HS-5 (cell line): ENCODE measurements at places on chromosomes 13 and 19.

DNA sequence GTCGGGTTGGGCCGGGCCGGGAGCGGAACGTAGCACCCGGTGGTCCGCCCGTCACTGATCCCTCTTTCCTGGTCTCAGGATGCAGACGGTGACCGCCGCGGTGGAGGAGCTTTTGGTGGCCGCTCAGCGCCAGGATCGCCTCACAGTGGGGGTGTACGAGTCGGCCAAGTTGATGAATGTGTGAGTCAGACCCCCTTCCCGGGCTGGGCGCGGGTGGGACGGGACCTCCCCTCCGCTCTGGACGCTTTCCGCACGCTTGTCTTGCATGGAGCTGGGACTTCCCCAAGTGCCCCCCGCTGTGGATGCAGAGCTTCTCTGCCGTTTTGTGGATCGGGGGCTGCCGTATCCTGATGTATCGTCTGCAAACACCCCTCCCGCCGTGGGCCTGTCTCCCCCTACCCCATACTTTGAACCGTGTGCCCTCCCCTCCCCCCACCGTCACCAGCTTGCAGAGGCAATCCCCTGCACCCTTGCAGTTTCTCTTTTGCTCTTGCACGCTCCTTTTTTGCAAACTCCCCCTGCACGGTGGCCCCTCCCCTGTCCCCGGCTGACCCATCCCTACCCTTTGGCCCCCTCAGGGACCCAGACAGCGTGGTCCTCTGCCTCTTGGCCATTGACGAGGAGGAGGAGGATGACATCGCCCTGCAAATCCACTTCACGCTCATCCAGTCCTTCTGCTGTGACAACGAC, 669 bp downstream of the GADD45B start:
- no peak for DNase-seq

GRCh38 chr19:45667620-45668341, at the start of gene GIPR:
Gene GIPR (plus strand): TSS chr19:45668221. CDS start chr19:45669521, 1,300 bp downstream.
- no peak for DNase-seq

GRCh38 chr13:23434491-23434890, 989 bp upstream of the SACS start:
- no peak for DNase-seq

GRCh38 chr13:46296115-46296822, 84.5 kb downstream of the LRRC63 start:
- DNase-seq = peak; percentile 72

- DNase-seq = peak; percentile 34
Observed at GRCh38 chr19:55116232-55116858, 1.1 kb downstream of the PPP1R12C start.

DNA sequence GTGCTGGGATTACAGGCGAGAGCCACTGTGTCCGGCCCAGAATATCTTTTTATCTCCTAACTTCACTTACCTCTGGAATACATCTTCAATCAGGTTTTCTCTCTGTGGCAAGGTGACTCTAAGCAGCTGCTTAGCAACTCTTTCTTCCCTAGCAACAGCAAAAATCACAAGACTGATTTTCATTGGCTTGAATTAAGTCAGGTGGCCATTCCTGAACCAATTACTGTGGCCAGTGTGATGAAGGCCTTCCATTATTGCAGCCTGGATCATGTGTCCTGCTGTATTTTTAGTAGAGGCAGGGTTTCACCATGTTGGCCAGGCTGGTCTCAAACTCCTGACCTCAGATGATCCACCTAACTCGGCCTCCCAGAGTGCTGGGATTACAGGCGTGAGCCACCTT, 9.0 kb upstream of the LTBP4 start:
- DNase-seq = no peak

DNA sequence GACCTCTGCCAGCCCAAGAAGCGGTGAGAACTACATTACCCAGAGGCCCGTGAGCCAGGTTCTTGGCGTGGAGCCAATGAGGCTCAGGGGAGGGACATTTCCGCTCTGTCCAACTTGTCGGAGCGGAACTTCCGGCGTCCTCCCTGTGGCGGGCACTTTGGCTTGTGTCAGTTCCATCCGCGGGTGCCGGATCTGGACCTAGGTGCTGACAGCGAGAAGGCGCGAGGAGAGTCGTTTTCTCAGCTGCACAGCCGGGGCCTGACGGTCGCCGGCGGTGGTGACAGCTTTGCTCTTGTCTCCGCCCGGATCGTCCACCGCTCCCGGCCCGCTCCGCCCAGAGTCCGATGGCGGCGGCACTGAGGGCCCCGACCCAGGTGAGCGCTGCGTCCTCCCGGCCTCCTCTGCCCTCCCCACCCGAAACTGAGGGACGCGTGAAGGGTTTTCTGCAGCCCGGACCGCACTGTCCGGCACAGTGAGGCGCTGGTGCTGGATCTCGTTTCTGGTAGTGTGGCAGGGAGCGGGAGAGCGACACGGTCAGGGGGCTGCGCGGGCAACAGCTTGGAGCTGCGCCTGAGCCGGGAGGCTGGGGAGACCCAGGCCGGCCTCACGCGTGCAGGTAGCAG, at the start of gene ZNF530:
Gene ZNF530, plus strand, starts transcription at position 125 of the 623 bp plus-strand sequence. CDS start 4,461 bp downstream, outside the sequence.
- DNase-seq = peak; percentile 74

GRCh38 chr13:84405286-84405685, 523.0 kb upstream of the SLITRK1 start:
- no peak for DNase-seq

GRCh38 chr19:3721131-3721886, 13.1 kb downstream of the TJP3 start:
- DNase-seq = no peak

- no peak for DNase-seq
Observed at GRCh38 chr13:58097831-58098230, 466.3 kb downstream of the PCDH17 start.

DNA sequence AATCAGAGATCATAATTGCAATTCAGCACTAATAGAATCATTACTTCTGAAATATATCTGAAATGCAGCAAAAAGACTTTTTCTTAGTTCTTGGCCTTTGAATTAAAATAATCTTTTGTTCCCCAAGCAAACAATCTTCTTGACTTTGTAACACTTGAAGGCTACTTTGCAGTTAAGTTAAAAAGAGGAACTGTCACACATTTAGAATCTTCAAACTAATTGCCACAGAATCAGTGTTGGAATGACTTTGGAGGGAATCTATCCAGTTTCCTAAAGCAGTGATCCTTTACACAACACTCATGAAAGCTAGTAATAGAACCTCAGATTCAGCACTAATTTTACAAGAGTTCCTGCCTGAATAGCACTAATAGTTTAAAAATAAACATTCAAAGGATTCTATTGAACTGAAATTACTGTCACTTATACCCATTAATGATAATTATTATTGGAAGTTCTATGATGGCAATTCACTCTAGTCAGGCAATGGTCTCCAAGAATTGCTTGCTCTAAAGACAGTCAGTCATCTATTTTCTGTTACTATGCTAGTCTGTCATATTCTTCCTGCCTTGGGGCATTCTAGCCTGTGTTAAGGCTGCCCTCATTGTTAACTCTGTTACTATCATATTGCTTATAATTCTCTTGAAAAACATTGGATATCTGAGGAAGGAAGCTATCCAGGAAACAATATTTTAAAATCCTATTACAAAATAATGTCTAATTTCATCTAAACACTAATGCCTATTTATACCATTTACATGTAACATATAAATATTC, 362.4 kb downstream of the DIAPH3 start:
- DNase-seq = no peak
